NCI-H460 (cell line): ENCODE measurements at places on chromosomes 6 and 20.
A peak's percentile ranks its signal among the peaks of the same experiment; 100 is the strongest.

GRCh38 chr6:106152952-106153351 is 66.8 kb downstream of the PRDM1 start:
- DNase-seq = no peak

- peak; percentile 6 for DNase-seq
Observed at GRCh38 chr6:112253841-112254816, at the start of gene LAMA4. Gene LAMA4, minus strand, starts transcription at chr6:112254567. Its CDS starts 417 bp downstream, at chr6:112254150.

GRCh38 chr6:154086510-154086909 is 47.5 kb downstream of the OPRM1 start:
- DNase-seq = no peak

- no peak for DNase-seq
Observed at GRCh38 chr6:147704691-147705090, 196.2 kb downstream of the SAMD5 start.

GRCh38 chr20:44496976-44497375 is 21.3 kb downstream of the TTPAL start:
- no peak for DNase-seq

DNA sequence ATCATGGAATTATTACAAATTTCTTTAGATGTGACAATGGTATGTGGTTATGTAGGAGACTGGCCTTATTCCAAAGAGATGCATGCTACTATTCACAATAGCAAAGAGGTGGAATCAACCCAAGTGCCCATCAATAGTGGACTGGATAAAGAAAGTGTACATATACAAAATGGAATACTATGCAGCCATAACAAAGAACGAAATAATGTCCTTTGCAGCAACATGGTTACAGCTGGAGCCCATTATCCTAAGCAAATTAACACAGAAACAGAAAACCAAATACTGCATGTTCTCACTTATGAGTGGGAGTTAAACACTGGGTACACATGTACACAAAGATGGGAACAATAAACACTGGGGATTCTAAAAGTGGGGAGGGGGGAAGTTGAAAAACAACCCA is 69.7 kb downstream of the NUDT3 start:
- no peak for DNase-seq

DNA sequence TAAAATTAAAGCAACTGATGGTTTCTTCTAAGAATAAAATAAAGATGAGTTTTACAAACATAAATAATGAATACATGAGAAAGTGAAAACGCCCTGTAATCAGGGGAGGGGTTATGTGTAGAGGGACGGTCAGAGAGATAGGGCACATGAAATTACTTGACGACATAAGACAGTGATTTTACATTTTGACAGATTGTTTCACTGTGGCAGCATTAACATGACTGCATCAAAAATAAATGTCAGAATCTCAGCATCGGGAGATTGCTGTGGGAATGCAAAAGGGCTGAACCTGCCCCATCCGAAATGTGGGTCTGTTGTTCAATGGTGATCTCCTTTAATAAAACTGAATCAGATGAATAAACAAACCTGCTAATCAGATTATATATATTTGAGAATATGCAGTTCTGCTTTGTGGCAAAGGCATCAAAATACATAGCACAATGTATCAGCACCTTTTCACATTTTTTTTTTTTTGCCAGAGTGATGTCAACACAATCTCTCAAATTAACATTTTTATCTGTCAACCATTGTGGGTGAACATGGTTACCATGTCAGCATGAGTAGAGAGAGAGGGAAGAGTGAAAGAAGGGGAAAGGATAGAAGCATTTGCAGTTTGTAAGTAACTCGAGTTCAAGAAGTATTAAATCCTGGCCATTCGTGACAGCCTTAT is 177.1 kb upstream of the MAN1A1 start:
- DNase-seq = no peak

GRCh38 chr6:30100585-30101443 is 12.1 kb downstream of the TRIM31 start:
- DNase-seq = no peak

- no peak for DNase-seq
Observed at GRCh38 chr6:15697895-15698294, 35.1 kb upstream of the DTNBP1 start.

DNA sequence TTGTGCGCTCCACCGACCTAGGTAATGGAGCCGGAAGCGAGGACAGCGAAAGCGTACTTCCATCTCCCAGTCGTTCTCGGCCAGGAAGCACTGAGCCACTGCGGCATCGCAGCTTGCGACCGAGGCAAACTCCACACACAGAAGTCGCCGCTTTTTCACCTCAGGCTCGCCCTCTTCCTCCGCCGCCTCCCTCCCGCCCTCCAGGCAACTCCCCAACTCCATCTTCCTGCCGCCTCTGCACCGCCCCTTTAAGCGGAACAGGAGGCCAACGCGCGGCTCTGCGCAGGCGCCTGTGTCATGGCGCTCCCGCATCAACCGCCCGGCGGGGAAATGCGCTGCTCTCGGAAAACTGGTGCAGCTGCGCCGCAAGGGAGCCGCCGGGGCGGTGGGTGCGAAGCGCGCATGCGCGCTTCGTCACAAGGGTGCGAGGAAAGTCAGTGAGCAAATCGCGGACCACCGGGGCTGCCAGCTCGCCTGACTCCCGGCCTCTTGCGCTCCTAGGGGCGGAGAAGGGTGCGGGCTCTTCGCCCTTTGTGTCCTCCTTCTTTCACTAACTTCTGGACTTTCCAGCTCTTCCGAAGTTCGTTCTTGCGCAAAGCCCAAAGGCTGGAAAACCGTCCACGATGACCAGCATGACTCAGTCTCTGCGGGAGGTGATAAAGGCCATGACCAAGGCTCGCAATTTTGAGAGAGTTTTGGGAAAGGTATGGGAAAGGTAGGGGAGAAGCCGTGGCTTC is at the start of the genes ACOT13 and TDP2:
Gene ACOT13, plus strand, starts transcription at position 437 of the 737 bp plus-strand sequence. Its CDS starts 187 bp downstream, at position 624.
Gene TDP2, minus strand, starts transcription at position 259 of the 737 bp plus-strand sequence. Its CDS starts 37 bp downstream, at position 222.
- peak; percentile 95 for DNase-seq

- no peak for DNase-seq
Observed at GRCh38 chr20:51493346-51493791, 49.1 kb downstream of the NFATC2 start.

GRCh38 chr6:147684906-147685305 is 176.4 kb downstream of the SAMD5 start:
- DNase-seq = no peak

DNA sequence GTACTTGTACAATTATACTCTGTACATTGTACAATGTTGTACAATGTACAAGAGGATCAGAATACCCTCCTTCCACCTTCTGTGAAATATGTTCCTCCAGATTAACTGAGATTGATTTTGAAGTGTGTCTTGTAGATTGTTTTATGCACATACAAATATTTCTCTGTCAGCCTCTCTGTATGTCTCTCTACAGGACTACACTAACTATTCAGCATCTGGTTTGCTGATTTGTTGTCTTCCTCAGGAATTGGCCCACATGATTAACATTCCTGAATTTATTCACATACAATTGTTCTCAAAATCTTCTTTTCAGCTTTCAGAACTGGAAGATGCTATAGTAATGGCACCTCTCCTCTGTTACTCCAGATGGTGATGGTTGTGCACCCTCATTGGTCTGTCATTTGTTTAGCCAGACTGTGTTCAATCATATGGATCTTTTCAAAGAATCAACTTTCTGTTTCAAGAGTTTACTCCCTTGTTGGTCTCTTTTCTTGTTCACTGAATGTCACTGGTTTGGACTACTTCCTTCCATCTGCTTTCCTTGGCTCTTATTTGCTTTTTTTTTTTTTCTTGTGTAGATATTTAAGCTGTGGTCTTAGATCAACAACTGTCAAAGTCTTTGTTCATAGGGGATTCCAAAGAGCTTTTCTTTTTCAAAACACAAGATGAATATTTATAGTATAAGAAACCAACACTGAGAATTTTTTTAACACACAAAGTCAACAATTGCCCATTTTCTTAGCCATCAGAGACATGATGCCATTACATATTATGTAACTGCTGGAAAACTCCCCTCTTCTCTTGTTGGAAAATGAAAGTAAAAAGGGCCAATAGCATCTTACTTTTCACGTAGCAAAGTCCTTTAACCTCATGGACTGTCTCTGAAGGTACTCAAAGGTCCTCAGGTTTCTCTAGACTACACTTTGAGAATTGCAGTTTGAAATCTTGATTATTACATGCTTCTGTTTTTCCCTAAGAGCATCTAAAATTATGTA is 67.9 kb downstream of the LPA start:
- no peak for DNase-seq

DNA sequence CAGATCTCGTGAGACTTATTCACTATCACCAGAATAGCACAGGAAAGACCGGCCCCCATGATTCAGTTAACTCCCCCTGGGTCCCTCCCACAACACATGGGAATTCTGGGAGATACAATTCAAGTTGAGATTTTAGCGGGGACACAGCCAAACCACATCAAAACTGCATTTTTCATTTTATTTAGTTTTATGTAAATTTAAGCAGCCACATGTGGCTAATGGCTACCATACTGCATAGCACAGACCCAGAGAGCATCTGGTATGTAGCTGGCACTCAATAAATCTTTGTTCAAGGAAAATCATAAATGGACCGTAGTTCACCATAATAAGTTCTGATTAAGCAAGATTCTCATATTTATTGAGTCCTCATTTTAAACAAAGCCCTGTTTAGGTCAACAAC is 15.3 kb downstream of the GFOD1 start:
- DNase-seq = no peak

DNA sequence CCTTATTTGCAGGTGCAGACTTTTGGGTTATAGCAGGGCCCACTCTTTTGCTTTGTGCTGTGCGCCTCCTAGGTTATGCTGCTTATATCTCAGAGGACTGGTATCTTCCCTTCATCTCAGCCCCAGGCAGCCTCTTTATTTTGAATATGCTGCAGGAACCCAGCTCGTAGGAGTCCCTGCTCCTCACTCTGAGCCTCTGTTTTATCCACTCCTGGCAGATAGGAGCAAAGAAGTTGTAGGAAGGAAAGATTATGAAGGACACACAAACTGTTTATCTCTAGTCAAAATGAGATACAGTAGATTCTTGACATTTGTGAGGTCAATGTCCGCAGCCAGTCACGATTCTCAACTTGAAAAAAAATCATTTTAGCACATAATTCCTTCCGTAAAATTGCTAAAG is 15.6 kb downstream of the L3MBTL3 start:
- DNase-seq = no peak

- DNase-seq = no peak
Observed at GRCh38 chr20:16861708-16862107, 113.5 kb downstream of the OTOR start.

DNA sequence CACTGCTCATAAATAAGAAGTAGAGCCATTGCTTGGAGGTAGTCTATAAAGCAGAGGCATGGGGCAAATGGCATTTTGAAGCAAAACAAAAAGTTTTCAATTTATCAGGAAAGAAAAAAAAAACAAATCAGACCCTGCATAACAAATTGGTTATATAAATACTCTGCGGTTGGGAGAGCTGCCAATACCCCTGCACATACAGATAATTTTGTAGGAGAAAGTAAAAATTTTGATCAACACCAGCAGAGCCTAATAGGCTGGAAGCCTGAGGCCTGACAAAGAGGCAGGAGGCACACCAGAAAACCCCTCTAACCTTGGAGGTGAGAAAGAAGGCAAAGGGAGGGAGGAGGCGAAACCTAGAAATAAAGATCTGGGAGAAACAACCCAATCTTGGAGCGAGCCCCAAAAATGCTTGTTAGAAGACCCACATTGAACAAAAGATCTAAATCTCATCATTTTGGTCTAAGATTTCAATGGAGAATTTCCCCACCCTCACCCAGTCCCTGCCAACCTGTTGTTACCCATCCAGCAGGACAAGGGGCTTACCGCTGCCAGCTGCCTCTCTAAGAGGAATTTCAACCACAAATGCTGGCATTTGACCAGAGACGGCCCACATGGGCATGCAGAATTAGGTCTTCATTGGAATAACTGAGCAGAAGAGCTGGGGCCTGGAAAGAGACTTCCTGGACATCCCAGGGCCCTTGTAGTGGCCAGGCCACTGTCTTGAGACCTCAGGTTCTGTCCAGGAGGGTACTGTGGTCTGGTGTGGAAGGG is 28.4 kb downstream of the FOXA2 start:
- DNase-seq = no peak
